ENCODE measurements at places on chromosomes 5 and 9.

- DNase-seq, result peak; percentile 64
Observed at GRCh38 chr9:17487467-17487866, 91.4 kb upstream of the SH3GL2 start.

- no peak for DNase-seq
Observed at GRCh38 chr9:82584349-82584863, 478.5 kb downstream of the RASEF start.

DNA sequence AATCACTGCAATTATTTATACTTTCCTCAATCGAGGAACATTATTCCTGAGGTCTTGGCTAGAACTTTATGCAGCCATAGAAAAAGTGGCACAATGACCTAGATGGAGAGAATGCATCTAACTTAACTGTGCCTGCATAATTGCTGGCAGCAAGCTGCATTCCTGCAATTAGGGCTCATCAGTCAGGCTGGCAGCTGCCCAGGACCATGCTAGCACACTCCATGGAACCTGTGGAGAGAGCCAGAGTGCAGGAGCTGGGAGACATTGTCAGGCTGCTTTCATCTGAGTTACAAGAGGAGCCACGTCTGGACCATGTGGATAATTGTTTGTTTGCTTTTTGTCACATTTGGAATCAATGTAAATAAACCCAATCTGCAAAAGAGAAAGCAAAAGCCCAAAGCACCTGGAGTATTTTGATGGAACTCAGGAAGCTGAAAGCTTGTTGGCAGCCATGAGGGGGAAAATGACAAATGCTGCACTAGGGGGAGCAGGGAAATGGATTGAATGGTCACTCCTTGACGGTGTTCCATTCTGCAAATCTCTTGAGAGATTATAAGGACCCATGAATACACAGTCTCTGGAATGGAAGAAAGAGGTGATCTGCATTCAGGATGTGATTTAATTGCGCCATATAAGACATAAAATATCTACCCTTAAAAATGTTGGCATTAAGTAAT, 839.9 kb downstream of the MAT2B start:
- DNase-seq, result peak; percentile 22

- no peak for DNase-seq
Observed at GRCh38 chr5:79149433-79149832, 37.8 kb downstream of the BHMT start.

GRCh38 chr5:18000744-18001143, 366.5 kb downstream of the TAF11L14 start:
- DNase-seq, result no peak

GRCh38 chr5:77560677-77561263, 68.7 kb upstream of the WDR41 start:
- peak; percentile 37 for DNase-seq

DNA sequence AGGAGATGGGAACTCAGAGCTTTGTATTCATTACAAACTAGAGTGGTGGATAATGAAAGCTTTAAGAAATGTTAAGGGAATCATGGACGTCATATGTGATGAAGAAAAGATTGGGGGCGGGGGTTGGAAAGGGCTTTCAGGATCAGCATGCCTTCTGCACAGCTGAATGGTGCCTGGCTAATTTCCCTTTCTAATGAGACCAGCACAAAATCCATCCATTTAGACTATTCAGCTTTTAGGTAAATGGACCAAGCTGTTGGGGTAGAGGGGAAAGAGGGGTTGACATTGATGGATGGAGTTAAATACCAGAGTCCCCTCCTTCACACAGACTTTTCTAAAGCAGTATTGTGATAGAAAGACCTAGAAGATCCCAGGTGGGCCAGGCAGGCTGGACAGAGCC, 737.9 kb upstream of the WWC1 start:
- no peak for DNase-seq

DNA sequence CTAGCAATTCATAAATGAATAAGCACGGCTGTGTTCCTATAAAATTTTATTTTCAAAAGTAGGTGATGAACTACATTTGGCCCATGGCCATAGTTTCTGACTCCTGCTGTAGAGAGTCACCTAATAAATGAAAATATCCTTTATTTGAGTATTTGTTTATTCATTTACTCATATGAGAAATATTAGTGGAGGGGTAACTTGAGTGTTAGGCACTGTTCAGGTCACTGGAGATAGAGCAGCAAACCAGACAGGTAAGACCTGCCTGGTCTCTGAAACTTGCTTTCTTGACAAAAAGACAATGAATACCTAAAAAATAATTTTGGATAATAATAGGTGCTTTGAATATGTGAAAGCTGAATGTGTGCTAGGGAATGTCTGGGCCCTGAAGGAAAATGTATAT, 68.8 kb downstream of the YIPF5 start:
- no peak for DNase-seq

- DNase-seq, result peak; percentile 81
Observed at GRCh38 chr9:12640016-12640587, 53.1 kb upstream of the TYRP1 start.

DNA sequence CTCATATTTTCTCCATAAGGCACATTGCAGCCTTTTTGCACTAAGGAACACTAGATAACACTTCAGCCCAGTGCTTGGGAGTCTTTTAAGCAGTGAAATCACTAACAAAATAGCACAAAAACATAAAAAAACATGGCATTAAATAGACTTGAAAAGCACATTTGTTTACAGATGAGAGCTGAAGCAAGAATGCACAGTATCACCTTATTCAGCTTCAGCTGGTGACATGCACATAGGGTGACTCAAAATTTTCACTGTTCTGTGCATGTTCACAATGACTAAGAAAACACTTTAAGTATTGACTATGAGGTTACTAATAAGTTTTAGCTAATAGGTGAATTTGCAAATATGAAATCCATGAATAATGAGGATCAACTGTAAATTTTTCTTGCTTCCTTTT, 293.9 kb upstream of the TARS1 start:
- no peak for DNase-seq

DNA sequence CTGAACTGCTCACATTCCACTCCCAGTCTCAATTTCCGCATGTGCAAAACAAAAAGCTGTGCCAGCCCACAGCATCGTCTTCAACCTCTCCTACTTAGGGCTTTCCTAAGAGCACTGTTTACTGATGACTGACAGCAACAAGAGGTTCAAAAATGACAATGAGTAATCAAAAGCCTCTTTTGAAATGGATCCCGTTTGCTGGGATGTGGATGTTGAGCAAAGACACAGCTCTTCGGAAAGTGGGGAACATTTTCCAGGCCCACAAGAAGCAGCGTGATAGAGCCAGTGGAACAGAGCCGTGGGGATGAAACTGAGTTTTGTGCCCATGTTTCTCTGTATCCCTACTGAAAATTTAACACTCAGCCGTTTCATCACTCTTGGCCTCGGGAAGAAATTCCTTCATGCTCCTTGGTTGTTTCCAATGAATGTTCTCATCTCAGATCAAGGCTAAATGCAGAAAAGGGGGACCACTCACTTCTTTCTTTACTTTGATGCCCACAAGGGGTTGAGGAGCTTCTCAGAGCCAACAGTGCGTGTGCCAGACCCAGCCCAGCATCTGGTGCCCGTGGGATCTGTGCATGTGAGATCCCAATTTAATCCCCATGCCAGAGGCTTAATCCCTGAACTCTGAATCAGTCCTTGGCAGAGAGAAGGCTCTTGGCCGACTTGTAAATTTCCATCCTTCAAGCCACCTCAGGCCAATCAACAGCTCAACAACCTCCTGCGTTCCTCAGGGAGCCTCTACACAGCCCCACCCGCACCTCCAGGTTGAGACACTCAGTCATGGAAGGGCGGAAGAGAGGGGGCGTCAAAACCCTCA, 230.2 kb upstream of the DAPK1 start:
- DNase-seq, result no peak

- DNase-seq, result peak; percentile 55
Observed at GRCh38 chr9:36023260-36024048, 13.3 kb upstream of the RECK start.

DNA sequence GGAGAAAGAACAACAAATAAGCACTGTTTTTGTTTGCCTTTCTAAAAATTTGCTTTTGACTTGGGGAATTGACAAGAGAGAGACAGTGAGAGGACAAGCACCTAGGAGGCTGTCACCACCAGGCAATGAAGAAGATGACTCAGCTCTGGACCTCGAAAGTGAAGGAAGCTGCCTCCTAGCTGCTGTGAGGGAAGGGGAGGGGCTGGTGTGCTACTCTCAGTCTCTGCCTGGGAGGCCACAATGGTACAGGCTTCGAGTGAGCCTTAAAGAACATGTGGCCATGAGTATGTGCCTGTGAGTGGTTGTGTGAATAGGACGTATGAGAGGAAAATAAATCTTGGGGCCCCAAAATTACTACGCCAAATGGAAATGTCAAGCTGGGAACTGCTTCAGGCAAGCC, 7.1 kb upstream of the PLK2 start:
- DNase-seq, result no peak

- DNase-seq, result peak; percentile 66
Observed at GRCh38 chr9:69122082-69122548, 52.0 kb upstream of the TJP2 start.

DNA sequence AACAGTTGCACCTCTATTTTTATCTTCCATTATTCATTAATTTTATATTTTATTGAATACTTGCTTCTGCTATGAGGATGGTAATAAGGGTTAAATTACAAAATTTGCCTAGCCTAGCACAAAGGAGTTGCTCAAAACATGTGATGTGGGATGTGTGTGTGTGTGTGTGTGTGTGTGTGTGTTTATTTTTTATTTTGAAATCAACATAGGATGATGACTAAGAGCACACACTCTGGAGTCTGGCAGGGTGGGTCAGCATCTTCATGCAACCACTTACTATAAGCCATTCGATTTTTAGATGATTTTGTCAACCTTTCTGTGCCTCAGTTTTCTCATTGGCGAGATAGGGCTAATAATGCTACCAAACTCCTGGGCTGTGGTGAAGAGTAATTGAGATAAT, 57.7 kb upstream of the MAMDC2 start:
- no peak for DNase-seq

DNA sequence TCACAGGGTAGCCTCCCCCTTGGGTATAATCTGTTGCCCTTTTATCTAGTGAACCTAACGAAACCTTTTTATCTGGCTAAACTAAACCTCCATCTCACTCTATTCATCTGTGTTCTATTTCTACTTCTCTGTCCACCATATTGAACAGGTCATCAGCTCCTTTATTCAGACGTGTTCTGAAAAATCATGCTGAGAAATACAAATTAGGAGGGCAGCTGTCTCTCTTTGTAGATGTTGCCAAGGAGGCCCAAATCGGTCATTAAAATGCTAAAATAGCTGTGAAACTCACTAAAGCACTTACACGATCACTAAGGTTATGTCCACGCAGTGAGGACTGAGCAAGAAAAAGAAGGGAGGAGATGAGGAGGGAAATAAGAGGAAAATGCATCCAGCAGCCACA, 115.6 kb upstream of the RETREG1 start:
- DNase-seq, result peak; percentile 8

GRCh38 chr9:34409154-34409553, 32.5 kb upstream of the MYORG start:
- DNase-seq, result no peak

DNA sequence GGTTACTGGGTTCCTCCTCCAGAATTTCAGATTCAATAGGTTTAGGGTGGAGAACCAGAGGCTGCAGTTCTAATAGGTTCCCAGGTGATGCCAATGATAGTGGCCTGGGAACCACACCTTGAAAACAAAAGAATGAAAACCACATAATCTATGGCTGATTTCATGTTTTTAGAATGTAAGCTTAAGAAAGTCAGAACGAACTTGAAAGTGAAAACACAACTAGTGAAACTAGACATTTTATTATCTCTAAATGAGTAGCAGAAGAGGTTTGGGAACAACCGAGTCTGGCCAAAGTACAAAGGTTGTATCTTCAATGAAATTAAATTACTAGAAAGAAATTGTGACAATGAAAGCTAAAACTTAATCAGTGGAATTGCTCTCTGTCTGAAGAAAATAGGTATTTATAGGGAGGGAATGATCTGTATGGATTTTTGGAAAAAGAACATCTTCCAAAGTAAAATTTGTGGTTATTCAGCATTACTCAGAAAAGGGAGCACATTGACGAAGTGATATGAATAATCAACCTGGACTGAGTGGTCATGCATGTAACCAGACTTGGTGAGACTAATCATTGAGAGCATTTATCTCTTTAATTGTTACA, 24.9 kb upstream of the CEP120 start:
- DNase-seq, result no peak

- DNase-seq, result no peak
Observed at GRCh38 chr5:149412783-149413476, 33.8 kb upstream of the IL17B start.

- peak; percentile 41 for DNase-seq
Observed at GRCh38 chr9:108691614-108692013, 164.2 kb downstream of the ACTL7B start.

DNA sequence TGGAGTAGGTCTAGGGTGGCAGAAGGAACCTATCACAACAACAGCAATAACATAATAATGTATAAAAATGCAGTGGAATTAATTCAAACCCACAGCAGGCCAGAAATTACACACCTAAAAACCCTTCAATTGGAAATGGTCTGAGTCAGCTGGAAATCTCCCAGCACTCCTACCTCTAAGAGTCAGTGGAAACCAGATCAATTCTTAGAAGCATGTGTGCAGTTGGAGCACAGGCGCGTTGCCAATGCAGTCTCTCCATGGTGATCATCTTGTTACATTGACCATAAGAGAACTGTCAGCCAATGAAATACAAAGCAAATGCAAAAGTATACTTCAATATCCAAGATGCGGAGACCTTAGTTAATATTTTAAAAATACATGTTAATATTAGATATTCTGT, 15.1 kb upstream of the CSNK1G3 start:
- no peak for DNase-seq

- peak; percentile 18 for DNase-seq
Observed at GRCh38 chr9:93963969-93964368, 8.8 kb upstream of the BARX1 start.

DNA sequence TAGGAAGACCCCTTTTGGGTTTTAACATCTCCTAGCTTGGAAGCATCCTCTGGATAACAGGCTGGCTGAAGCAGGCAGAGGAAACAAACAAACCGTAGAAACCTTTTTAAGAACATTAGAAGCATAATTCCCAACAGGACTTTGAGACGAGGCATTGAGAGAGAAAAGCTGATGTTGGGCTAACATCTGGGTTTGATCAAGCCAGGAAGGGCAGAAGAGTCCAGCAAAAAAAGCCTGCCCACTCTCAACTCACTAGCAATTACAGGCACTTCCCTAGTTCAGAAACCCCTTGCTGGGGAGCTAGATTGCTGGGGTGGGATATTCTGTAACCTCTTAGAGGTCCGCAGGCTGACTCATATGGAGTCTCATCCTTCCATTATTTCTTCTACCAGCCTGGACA, 75.4 kb upstream of the CTNNA1 start:
- DNase-seq, result no peak

GRCh38 chr9:105557804-105558610, at the start of gene FKTN:
Gene FKTN (plus strand): TSS chr9:105558131. CDS start chr9:105575033, 16,902 bp downstream.
- peak; percentile 69 for DNase-seq

DNA sequence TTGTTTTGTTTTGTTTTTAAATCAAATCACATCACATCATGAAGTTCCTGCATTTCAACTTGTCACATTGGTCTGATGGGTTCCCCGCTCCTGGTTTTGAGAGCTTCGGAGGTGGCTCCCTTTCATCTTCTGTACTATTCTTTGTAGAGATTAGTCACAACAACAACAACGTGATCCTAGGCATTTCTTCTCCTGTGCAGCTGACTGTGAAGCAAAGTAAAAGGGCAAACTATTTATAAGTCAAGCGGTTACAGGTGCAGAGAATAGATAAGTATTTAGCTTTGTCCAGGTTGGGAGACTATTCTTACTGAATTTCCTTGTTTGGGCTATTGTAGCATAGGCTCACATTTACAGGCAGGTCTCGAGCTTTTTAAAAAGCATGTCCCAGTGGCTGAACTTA, 197.7 kb upstream of the CDKN2B start:
- no peak for DNase-seq

- DNase-seq, result no peak
Observed at GRCh38 chr5:160061770-160062169, 52.8 kb downstream of the TTC1 start.

GRCh38 chr9:123008909-123009308, 24.6 kb upstream of the GPR21 start:
- no peak for DNase-seq

All from NCI-H146 (cell line).